ENCODE measurements at places on chromosomes 12 and 14.
A peak's percentile ranks its signal among the peaks of the same experiment; 100 is the strongest.

DNA sequence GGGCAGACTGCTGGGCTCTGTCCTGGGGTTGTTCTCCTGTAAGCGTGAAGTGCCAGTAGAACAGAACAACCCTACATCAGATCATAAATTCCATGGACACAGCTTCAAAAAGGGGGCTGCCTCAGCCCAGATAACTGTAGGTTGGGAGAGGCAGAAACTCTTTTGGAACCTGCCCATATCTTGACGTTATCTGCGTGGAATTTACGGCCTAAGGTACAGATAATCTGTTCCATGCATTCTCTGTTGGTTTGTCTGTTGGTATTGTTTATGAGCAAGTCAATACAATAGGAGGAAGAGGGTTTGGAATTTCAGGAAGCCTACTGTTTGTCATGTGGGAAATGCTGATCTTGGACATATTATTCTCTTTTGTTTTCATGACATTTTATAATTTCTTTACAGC lies 36.7 kb downstream of the SLC25A47 start:
- no peak for DNase-seq

GRCh38 chr12:99195474-99195873 lies 452.1 kb upstream of the GARIN6 start:
- no peak for DNase-seq

GRCh38 chr12:26749781-26750180 lies 83.2 kb downstream of the ITPR2 start:
- DNase-seq: no peak

DNA sequence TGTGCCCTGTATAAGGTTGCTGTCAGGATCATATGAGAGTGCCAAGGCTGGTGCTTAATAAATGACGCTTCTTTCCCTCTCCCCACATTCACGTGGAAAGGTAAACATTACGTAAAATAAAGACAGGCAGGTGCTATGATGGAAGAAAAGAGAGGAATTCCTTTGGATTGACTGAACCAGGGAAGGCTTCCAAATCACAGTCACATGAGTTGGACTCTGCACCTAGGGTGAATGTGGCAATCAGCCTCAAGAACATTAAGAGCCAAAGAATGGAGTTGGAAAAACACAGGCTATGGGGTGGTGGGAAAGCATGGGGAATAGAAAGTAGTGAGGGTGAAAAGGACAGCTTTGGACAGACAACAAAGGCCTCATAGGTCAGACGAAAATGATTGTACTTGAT lies 473.1 kb downstream of the VRK1 start:
- no peak for DNase-seq

- DNase-seq: no peak
Measured at GRCh38 chr14:69479696-69480095, 4.8 kb upstream of the PLEKHD1 start.

GRCh38 chr14:79701371-79701770 lies 509.9 kb downstream of the DIO2 start:
- DNase-seq: no peak

DNA sequence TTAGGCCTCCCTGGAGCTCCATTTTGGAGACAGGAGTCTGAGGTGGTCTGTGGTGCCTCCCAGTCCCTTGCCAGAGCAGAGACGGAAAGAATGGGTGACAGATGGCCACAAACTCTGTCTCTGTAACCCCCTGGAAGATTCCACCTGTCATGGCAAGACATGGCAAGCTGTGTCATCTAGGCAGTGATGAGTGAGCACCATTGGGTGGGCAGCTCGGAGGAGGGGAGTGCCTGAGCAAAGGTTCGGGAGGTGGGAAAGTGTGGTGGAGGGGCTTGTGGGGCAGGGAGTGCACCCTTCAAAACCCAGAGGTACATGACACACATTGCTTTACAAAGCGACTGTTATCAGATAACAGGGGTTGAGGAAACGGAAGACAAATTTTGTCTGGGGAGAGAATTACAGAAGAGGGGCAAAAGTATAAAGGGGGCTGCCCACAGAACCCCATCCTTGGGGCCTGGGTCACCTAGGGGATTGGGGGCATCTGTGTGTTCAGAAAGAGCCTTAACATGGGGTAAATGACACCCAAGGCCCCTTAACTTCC lies 3.5 kb downstream of the RIN3 start:
- DNase-seq: no peak

DNA sequence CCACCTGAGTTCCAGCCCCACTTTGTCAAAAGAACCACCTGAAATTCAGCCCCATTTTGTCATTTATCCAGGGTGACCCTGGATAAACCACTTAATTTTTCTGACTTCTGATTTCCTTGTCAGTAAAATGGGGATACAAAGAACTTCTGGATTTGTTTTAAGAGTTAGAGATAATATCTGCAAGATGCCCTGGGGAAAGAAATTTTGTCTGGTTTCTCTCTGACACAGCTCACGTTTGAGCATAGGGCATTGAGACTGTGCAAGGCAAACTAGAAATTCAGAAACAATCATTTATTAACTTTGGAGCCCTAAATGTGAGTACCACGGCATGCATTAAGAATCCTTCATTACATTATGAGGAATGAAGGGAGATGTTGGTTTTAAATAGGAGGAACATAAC lies 37.2 kb downstream of the TMTC2 start:
- DNase-seq: no peak

- DNase-seq: no peak
Measured at GRCh38 chr14:99125113-99125512, 146.9 kb downstream of the BCL11B start.

GRCh38 chr14:96693987-96694386 lies 103.2 kb upstream of the VRK1 start:
- DNase-seq: no peak

DNA sequence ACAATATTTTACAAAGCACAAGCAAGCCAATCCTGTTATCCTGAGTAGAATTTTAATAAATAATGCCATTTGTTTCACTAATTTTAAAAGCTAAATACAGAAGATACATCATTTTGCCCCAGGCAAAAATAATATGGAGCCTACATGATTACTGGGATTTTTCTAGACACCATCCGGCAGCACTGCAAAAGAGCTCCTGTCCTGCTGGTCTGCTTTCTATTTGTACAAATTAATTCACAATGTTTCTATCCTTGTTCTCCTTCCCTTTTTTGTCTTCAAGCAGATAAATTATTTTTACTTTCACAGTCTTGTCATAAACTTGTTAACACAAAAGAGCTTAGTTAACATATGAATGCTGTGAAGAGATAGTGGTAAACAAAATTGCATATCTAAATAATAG lies 4.6 kb downstream of the SIX1 start:
- no peak for DNase-seq

DNA sequence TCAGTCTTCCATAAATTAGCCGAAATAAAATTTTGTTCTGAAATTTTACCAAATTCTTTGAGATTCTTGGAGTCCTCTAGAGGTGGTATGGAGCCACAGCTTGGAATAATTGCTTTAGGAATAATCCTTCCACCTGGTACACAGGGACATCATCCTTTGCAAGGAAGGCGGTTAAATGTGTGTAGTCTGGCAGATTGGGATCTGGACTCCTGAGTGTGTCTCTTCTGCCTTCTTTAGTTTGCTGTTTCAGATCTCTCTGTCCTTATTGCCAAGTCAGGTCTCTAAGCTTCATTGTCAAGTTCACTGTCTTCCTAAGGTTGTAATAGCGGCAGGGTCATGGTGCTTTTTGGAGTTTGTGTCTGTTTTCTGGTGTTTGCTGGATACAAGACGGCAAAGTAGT lies 393.9 kb upstream of the RGS6 start:
- no peak for DNase-seq

GRCh38 chr12:28817524-28817923 lies 331.6 kb upstream of the FAR2 start:
- no peak for DNase-seq

- DNase-seq: no peak
Measured at GRCh38 chr12:23099104-23099503, 474.1 kb downstream of the ETNK1 start.

DNA sequence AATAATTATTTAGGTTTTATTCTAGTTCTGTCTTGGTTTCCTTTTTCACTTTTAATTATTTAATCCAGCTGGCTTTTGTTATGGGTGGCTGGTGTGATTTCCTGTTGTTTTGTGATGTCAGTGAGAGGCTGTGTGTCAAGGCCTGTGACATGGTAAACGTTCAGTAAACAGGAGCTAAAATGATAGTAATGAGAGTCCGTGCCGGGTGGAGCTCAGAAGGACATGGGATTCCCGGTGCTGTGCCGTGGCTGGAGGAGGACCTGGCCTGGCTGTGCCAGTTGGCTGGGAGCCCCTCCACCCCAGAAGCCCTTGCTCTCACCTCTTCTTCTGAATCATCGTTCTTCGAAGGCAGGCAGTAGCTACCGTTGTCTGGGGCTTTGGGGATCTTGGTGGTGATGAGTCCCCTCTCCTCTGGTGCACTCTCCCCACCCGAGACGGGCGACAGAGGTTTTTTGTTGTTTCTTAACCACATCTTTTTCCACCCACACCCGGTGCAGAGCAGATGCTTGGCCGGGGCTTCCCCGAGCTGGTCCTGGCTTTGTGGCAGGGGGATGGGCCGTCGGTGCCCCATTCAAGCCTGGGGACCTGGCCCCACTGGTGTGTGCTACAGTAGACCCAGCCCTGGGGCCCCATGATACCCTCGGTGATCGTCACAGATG lies 29.1 kb downstream of the SH2B3 start:
- DNase-seq: no peak

- DNase-seq: no peak
Measured at GRCh38 chr12:121828306-121828705, 24.5 kb downstream of the SETD1B start.

DNA sequence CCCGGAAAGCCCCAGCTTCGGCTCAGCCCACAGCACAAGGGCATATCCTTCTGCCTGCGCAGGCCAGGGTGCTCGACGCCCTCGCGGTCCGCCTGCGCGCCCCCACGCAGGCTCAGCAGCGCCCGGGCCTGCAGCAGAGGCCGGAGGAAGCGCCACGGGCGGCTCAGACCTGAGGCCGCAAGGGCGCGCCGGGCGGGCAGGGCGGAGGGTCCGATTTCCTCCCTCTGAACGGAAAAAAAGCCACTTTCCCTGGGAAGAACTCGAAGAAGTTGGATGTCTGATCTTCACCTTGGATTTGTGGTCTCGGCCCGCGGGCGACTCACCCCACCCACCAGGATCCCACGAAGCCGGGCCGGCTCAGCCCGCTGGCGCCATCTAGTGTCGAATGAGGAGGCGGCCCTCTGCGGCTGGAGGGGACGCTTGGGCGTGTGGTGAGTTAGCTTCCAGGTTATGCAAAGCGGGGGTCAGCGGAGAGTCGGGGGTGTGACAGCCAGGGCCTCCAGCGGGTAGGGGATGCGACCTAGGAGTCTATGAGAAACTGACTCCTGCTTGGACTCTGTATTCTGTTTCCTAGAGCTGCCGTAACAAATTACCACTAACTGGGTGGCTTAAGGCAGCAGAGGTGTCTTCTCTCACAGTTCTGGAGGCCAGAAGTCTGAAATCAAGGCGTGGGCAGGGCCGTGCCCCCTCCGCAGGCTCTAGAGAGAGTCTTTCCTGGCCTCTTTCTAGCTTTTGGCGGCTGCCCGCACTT lies 40.0 kb upstream of the SRSF5 start:
- DNase-seq: no peak

- no peak for DNase-seq
Measured at GRCh38 chr14:77044783-77045237, 16.3 kb upstream of the IRF2BPL start.

DNA sequence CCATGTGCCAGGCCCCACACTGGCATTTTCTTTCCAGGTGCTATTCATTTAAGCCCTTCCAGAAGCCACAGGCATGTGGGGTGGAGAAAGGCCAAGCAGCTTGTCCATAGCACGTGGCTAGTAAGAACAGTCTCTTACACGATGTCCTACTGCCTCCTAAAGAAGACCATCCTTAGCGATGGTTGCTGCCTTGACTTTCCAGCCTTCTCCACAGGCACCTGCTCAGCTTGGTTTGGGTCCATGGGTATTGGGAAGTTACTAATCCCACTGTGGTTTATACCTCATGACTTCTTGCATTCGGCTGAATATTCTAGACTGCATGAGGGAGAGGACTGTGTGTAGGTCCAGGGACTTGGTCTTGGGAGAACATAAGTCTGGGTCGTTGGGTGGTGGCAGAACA lies 49.2 kb downstream of the NINJ2 start:
- no peak for DNase-seq

GRCh38 chr12:63151623-63152320 lies 771 bp upstream of the AVPR1A start:
- peak; percentile 2 for DNase-seq

DNA sequence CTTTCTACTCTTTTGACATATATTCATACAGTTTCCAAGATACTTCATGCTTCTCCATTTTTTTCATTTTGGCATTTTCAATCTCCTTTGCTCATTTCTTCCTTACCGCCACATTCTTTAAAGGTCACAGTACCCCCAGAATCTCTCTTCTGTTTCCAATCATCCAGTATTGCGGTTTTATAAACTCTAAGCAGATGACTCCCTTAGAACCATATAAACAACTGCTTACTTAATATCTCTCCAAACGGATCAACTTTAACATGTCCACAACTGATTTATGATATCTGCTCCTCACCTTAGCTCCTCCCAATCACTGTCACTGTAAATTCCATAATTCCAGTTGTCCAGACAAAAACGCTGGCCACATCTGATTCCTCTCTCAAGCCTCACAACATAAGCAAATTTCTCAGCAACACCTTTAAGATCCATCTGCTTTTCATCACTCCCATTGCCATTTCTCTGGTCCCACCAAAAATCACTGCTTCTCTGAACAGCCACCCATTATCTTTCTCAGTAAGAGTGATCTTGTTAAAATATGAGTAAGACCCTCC lies 49.6 kb downstream of the HNRNPC start:
- no peak for DNase-seq

GRCh38 chr12:88579601-88580050 lies 645 bp downstream of the KITLG start:
- no peak for DNase-seq

DNA sequence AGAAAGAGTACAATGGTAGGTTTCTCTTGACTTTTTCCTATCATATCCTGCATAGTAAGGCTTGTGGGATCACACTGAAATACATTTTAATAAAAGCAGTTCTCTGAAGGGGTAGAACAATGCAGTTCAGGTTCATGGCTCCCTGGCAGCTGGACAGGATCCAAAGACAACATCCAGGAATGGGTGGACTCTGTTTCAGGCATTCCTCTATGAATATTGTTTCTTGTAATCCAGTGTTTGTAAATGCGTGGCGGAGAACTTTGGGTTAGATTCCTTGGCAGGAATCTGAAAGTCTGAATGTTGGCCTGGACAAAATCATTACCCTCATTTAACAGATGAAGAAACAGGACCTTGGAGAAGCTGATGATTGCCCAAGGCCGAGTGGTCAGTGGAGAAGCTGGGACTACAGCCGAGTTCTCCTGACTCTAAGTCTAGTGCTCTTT lies 43.5 kb downstream of the SYNE2 start:
- peak; percentile 88 for DNase-seq
